ENCODE measurements at places on chromosomes 5 and 9.

DNA sequence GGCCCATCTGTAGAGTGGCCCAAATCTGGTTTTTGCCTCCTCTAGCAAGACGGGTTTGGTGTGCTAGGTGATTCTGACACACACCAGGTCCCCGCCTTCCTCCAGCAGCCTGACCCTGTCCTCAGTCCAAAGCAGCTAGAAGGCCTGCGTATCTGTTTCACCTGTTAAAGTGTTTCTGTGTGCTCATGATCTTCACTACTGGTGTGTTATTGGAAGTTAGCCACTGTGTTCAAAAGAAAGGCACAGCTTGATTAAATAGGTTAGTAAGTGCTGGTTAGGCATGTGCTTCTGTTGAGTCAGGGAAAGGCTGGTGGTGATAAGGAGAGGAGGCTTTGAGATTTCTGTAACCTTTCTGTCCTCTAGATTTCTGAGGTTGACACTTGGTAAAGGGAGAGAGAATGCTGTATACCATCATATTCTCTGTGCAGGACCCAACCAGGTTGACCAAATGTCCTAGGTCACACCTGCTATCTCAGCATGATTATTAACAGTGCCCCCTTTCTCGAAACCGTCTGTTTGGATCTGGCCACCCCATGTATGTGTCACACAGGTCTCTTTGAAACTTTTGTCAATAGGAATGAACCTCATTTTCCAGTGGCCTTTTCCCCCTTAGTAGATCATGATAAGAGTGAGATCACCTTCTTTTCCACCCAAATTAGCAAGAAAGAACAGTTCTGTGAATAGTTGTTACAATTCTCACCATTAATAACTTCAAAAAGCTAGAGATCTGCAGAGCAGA lies 58.8 kb downstream of the ARHGAP26 start:
- no peak for DNase-seq

DNA sequence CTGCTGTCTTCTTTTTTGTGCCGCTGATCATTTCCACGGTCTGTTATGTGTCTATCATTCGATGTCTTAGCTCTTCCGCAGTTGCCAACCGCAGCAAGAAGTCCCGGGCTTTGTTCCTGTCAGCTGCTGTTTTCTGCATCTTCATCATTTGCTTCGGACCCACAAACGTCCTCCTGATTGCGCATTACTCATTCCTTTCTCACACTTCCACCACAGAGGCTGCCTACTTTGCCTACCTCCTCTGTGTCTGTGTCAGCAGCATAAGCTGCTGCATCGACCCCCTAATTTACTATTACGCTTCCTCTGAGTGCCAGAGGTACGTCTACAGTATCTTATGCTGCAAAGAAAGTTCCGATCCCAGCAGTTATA lies 17.1 kb downstream of the F2R start:
- DNase-seq = no peak

DNA sequence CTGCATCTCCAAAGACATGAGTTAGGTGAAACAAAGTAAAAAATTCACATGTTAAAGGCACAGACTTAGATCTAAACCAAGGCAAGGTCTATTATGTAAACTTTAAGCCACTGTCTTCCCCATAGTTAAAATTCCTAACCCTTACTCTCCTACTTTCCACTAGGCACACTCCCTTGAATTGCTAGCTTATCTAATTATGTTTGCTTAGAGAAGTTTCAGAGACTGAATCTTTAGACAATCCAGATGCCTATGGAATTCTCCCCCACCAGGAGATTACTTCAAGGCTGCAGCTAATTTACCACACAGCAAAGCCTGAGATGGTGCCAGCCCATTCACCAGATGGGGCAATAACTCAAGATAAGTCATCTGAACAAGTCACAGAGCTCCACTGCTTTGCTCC lies 803.1 kb upstream of the COX7C start:
- no peak for DNase-seq

DNA sequence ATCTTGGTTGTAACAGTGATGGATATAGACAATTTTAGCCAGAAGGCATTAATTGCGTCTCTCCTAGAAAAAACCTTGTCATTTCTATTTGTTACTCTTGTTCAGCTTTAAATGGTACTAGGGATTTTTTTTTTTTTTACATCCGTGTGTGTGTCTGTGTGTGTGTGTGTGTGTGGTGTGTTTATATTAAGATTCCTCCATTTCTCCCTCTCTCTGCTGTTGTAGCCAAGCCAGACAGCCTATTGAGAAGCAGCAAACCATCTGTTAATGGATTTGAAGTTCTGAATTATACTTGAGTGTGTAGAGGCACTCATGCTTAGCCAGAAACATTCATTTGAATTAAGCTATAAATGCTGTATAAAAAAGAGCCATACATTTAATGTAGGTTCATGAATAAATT lies 72.3 kb downstream of the SLF1 start:
- no peak for DNase-seq

DNA sequence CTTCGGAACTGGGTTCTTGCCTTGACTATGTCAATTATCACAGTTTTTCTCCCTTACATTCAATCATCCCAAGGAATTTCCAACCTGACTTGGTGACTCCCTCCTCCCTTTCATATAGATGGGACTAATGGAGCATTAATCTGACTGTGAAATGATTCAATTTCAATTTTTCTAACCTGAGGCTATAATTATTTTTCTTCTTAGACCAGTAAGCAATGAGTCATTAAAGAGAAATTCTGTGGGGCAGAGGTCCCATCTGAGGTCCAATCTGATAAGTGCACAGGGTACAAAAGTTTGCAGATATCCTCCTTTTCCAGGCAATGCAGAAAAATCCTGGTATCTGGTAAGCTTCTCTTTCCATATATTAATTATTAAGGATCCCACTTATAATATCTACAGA lies 18.9 kb downstream of the PDE4D start:
- DNase-seq = no peak

DNA sequence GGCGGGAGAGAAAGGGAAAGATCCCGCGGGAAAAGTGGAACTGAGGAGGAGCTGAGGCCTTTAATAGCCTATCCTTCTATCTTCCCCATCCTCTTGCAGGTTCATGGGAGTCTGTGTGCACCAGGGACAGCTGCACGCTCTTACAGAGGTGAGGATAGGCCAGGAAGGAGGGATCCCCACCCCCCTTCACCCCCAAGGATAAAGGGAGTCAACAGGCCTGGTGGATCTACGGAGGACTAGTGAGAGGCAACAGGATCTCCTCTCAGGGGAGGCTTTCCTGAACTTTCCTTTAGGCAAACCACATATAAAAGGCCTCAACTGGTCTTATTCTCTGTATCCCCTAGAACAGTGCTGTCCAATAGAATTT lies 1.1 kb downstream of the TESK1 start:
- DNase-seq = no peak

GRCh38 chr9:18834740-18835361 lies 198.2 kb downstream of the SAXO1 start:
- DNase-seq = no peak

DNA sequence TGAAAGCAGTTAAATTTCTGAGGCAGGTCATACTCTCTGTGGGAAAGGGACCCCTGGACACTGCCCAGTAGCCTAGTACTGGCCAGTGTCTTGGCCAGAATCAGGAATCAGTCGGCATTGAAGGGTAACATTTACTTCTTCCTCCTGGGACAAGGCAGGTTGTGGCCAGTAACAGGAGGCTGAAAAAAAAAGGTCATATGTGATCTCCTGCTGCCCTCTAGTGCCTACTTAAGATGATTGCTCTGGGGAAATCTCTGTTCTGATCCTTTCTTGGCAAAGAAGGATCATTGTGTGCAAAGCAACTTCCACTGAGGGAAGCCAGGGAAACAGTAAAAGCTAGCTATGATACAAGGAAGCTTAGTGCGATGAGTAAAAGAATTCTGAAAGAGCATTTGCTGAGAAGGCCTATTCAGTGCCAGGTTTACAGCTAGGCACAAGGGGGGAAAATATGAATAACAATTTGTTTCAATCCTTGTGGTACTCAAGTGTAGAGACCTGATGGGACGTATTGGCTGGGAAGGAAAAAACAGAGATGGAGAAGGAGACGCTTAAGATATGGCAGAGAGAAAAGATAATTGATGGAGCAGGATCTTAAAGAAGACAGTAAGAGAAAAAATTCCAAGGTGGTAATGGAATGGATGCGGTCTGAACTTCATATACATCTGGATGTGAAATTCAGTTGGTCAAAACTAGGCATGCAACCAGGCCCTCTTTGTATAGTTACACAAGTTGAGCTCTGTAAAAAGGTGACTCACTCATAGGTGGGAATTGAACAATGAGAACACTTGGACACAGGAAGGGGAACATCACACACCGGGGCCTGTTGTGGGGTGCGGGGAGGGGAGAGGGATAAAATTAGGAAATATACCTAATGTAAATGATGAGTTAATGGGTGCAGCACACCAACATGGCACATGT lies 25.8 kb upstream of the TRIM32 start:
- no peak for DNase-seq

- DNase-seq = no peak
Measured at GRCh38 chr9:99351647-99352046, 129.6 kb downstream of the SEC61B start.

- DNase-seq = no peak
Measured at GRCh38 chr9:98401140-98402018, 145.9 kb upstream of the TBC1D2 start.

All from activated CD4-positive, alpha-beta T cell treated with anti-CD3 and anti-CD28 coated beads for 1 hour (primary cell).